ENCODE measurements at places on chromosomes 12 and 14.
A peak's percentile ranks its signal among the peaks of the same experiment; 100 is the strongest.

GRCh38 chr12:118398940-118399339, 22.6 kb downstream of the SUDS3 start:
- DNase-seq, result no peak

DNA sequence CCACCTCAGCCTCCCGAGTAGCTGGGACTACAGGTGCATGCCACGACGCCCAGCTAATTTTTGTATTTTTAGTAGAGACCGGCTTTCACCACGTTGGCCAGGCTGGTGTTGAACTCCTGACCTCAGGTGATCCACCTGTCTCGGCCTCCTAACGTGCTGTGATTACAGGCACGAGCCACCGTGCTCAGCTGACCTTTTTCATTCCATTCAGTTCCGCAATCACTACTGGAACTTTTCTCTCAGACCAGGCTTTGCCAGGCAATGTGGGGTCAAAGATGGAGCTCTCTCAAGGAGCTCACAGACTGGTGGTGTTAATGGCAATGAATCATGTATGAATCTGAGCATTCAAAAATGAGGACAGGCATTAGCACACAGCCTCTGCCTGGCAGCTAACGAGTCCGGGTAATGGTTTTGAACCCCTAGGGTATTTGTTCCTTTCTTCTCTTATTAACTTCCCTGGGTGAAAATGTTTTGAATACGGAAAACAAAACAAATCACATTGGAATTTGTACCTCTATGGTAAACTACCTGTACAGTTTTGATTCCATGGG, 9.4 kb upstream of the TCHP start:
- no peak for DNase-seq

- no peak for DNase-seq
Observed at GRCh38 chr12:29158115-29158763, 9.2 kb downstream of the FAR2 start.

GRCh38 chr14:54665946-54666345, 99.0 kb downstream of the SAMD4A start:
- no peak for DNase-seq

DNA sequence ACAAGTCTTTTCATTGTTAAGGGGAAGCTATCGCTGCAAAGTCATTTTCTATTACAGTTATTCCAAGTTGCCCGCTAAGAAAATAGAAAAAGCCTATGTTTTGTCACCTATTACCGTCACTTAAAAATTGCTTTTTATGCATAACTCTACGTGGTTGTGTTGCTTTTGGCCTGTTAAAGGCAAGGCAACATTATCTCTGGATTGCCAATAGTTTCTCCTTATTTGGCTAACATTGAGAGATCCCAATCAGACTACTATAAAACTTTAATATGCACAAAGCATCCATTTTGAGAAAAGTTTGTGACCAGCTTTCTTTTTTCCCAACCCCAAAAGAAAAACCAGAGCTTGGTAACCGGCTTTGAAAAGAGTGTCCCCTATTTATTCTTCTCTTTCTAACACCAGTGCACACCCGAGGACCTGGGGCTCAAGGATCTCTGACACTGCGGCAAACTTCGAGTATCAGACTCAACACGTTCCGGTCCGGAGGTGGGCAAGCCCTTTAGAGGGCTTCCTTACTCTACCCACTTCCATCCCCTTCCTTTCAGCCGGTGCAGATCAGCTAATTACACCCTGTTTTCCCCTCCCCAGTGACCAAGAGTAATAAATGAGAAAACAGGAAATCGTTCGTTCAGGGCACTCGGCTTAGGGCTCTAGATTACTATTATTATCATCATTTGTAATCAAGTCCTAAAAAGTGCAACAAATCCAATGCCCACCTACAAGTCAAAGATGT, 1.2 kb downstream of the PPP1R12A start:
- DNase-seq, result peak; percentile 14

DNA sequence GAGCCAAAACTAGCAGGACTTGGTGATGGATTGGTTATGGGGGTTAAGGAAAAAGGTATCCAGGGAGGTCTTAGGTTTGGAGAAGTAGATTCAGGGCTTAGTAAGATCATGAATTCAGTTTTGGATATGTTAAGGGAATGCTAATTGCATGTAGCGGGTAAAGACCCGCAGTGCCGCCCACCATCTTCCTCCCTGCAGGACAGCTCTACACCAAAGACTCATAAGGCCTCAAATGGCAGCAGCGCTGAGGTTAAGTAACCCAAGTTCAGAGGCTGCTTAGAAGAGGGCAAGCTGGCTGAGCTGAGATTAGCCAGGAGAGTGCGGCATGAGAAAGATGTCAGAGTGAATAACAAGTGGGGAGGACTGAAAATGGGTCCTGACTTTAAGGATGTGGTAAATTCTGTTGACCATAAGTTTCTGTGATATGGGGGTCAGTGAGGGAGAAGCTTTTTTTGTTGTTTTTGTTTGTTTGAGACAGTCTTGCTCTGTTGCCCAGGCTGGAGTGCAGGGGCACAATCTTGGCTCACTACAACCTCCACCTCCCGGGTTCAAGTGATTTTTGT, 26.2 kb downstream of the RAD9B start:
- no peak for DNase-seq

GRCh38 chr14:74434294-74434693, 8.3 kb upstream of the SYNDIG1L start:
- no peak for DNase-seq

- DNase-seq, result no peak
Observed at GRCh38 chr12:46493150-46493833, 120.7 kb upstream of the SLC38A2 start.
